ENCODE measurements at places on chromosomes 16 and 17.

GRCh38 chr16:67000384-67001351 lies 12.3 kb downstream of the CES4A start:
- DNase-seq, result peak; percentile 34

DNA sequence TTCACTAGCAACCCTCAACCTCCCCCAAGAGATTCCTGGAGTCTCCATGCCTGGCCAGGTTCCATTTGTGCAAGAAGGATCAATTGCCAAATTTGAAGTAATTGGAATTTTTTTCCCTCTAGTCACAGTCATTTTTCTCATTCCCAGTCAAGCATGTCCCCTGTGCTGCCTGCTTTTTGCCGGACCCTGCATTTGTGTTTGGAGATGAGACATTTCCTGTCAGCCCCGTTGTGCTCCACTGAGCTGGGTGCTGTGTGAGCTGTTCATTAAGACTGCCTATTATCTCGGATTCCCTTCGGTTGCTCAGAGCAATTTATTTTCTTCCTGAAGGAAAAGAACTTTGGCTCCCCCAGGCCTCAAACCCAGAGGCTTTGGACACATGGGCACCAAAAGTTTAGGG lies 201.0 kb upstream of the NLRP1 start:
- no peak for DNase-seq

- DNase-seq, result no peak
Observed at GRCh38 chr17:76529224-76530094, 8.1 kb downstream of the CYGB start.

DNA sequence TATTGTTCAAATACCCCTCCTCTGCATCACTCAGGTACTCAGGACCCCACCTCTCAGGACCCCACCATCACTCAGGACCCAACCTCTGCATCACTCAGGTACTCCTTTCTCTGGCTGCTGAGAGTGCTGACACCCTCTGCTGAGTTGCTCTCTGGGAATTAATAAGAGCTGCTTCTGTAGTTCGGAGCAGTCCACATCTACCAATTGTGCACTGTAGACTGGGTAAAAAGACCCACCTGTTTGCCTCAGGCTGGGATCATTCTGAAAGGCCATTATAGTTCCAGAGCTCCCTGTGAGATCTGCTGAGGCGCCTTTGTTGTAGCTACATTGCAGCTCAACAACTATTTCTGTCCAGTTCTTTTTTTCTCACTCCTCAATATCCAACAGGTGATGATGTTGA lies 276.3 kb upstream of the MYOCD start:
- DNase-seq, result no peak

- no peak for DNase-seq
Observed at GRCh38 chr17:31880311-31880710, 21.2 kb downstream of the UTP6 start.

- peak; percentile 58 for DNase-seq
Observed at GRCh38 chr16:88634141-88634993, 4.0 kb upstream of the IL17C start.

GRCh38 chr17:7383742-7384488 lies 3.0 kb downstream of the TNK1 start:
- DNase-seq, result peak; percentile 63

DNA sequence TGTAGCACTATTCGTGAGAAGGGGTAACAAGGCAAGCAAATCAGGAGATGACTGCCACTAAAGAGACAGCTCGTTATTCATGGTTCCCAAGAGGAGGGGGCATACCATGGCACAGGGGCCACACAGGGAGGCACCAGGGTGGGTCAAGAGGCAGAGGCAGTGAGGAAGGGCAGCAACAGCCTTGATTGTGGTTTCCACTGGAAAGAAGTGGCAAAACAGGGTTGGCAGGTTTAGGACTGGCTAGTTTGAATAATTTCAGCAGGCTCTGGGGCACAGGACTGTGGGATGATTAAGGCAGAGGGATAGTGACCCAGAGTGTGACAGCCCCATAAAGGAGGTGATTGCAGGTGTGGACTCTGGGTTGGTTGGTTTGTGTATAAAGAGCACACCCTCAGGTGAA lies 188.9 kb downstream of the CBLN1 start:
- no peak for DNase-seq

- DNase-seq, result no peak
Observed at GRCh38 chr17:47708312-47708863, 14.4 kb downstream of the TBKBP1 start.

- DNase-seq, result no peak
Observed at GRCh38 chr17:63419949-63420867, 25.9 kb downstream of the CYB561 start.

- DNase-seq, result no peak
Observed at GRCh38 chr16:66007717-66008116, 358.8 kb upstream of the CDH5 start.

DNA sequence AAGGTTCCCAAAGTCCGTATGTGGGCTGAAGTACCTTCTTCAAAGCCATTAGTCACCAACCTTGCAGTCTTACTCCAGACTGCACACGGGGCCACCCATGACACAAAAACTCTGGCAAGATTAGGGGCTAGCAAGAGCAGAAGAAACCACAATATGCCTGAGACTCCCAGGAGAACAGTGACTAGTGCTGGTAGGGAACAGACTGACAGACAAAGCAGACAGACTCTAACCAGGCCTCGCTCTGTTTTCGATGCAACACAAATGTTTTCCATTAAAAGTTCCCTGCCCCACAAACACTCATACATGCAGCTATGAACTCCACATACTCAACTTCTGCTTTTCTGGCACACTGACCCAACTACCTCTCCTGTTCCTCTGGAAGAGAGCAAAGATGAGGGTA lies 102.2 kb downstream of the HIC1 start:
- no peak for DNase-seq

DNA sequence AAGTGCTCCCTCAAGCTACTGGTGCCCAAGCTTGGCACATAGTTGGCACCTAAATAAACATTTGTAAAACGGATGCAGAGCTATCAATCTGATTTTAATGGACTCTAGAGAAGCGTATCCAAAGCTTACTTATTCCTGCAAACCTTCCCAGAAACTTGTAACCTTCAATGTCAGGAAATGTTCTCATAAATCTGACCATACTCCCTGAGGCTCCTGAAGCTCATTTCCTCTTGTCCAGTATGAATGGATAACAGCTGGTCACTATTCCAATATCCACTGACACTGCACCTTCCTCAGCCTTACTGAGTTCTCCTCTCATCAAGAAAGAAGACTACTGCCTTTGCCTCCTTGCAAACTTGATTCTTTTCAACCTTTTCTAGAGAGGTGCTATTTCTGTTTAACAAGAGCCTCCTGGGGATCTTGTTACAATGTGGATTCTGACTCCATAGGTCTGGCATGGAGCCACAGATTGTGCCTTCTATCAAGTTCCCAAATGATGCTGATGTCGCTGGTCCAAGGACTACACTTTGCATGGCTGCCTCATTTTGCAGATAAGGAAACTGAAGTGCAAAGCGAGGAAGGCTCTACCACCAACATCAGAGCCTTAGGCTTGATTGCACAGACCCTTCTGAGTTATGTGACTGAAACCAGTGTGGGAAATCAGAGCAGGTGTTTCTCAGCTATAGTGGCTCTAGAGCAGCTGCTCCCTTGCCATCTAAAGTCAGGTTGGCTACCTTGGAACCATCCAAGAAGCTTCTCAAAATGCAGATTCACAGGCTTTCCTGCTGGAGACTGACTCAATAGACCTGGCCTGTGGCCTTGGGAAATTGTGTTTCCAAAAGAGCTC lies 377.8 kb downstream of the SOX9 start:
- DNase-seq, result no peak

DNA sequence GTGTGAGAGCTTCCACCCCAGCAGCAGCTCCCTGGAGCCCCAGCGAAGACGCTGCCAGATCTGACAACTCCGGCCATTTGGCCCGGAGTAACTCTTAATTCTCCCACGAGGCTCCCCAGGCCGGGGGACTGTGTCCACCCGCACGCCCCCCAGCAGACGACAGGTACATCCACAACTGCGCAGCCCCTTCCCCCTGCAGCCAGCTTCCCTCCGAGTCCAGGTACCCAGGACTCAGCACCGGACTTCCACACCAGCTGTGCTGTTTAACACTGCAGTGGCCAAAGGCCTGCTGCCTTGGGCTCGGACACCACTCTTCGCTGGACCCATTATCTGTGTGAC lies 7.2 kb downstream of the SYNGR2 start:
- no peak for DNase-seq

DNA sequence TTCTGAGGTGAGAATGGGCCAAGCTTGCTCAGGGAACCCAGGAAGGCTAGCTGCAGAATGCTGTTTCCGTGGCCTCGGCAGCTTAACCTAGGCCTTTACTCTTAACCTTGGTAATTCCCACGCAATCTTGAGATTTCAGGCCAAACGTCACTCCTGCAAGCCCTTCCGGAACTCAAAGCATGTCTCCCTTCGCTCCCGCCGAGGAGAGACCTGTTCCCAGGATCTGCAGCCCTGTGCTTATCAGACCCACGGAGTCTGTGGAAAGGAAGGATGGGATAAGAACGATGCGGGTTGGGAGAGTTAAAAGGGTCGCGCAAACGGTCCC lies 524 bp upstream of the ZFP3 start:
- no peak for DNase-seq

DNA sequence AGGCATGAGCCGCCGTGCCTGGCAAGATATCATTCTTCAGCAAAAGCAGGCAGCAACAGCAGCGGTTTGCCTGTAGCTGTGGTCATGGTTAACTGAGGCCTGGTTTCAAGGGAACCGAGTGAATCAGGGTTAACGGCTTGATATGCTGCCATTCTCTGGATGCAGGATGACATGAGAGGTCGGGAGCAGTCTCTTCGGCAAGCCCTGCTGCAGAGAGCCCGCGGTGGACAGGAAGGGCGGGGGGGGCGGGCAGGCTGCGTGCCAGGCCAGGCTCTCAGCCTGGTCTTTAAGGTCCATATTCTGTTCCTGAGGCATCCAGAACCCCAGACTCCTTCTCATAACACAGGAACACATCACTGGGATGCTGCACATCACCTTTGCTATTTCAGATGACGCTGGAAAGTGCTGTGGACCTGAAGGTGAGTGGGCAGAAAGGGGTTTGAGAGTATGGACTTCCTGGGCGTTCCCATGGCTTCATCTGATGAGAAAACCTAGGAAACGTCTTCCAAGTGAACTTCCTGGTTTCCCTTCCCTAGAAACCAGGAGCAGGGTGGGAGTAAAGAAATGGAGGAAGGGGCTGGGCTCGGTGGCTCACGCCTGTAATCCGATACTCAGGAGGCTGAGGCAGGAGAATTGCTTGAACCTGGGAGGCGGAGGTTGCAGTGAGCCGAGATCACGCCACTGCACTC lies 165.6 kb upstream of the RPH3AL start:
- no peak for DNase-seq

DNA sequence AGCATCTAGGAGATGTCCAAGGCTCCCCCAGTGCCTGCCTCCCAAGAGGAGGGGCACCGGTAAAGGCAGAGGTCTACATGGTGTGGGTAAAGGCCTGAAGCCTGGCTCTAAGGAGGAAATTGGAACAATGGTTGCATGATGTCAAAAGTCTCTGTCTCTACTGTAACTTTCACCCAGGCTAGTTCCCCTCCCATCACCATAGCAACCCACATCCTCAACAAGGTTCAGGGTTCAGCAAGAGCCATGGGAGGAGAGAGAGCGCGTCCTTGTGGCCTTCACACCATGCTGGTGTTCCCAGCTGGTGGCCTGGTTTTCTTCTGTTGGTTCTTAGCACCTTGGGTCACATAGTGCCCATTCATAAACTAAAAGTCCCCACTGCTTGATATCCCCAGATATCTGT lies 196.7 kb upstream of the CDH5 start:
- peak; percentile 1 for DNase-seq

- no peak for DNase-seq
Observed at GRCh38 chr17:45389354-45389753, 43.3 kb downstream of the ARHGAP27 start.

DNA sequence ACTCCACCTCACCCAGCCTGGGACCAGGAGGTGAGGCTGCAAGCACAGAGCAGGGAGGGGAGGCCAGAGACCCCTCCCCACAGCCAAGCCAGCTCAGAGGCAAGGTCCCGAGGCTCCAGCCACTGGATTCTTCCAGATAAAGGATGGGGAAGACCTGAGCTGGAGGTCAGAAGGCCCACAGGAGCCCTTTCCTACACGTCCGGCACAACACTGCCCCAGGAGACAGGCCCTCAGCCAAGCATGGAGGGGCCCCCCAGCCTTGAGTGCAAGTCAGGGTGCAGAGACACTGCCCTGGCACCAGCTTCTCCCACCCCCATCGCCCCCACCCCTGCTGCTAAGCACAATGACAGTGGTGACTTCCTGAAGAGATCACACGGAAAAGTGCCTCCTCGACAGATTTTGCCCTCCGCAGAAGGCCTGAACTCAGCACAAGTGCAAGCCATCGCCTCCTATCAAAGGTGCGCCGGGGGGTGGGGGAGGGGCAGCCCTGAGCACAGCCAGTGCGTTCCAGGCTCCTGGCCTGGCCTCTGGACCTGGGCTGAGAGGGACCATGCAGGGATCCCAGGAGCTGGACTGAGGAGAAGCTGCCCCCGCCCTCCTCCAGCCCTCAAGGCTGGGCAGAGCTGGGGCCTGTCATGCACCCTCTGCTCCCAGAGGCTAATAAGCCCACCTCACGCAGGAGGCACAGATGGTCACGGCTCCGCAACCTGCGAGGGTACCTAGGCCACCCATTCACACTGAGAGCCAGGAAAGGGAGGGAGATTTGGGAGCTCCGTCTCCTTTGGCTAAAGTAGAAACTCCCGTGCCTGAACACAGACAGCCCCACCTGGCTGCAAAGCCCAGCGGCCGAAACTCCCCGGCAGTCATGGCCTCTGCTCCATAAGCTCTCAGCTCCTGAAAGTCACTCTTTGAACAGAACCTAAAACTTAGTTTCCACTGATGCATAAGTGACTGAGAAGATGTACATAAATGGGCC lies 2.7 kb downstream of the MAFG start:
- no peak for DNase-seq

GRCh38 chr16:89087922-89088497 lies 5.6 kb upstream of the ACSF3 start:
- DNase-seq, result no peak

- no peak for DNase-seq
Observed at GRCh38 chr17:81591971-81592370, 39.8 kb upstream of the FAAP100 start.

GRCh38 chr16:68363658-68364521 lies 53.1 kb downstream of the PRMT7 start:
- DNase-seq, result no peak

- DNase-seq, result no peak
Observed at GRCh38 chr16:88864521-88864920, 1.9 kb downstream of the PABPN1L start.

DNA sequence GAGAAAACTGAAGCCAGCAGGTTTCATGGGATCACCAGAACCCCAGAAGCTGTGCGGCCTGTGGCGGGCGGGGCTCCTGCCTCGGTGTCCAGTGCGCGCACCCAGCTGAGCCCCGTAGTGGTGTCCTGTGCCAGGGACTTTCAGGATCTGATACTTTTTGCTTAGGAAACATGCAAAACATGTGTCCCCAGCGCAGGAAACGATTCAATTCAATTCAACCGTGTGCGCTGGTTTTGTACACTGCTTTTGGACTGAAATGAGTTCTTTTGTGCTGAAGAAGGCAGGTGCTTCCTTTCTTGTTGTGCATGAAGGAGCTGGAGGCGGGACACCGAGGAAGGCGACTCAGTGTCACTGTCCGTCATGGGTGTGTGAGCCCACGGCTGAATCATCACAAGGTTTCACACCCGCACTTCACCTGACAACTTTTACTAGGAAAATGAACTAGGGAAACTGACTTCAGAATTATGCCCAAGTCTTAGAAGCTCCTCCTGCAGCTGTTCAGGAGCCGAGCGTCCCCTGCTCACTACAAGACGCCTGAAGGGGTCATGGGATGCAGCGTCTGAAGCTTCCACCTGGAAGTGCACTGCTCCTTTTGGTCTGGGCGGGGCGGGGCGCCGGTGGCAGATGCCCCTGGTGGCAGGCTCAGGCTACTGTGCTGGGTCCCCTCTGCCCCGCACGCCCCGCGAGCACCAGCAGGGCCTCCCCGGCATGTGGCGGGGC lies 31.4 kb upstream of the ZNF750 start:
- DNase-seq, result peak; percentile 96

Data from NAMALWA (cell line).